ENCODE measurements at places on chromosomes 4 and X. TPM values are rescaled to one million over a fixed set of nuclear protein-coding genes. Genes with fewer than 3 reads are reported as not detected.

The SPINK2 gene
- polyA plus RNA-seq = 0.72 TPM

The IL9R gene
- 0.48 TPM for polyA plus RNA-seq

The C1QTNF7 gene
- polyA plus RNA-seq = 3.1 TPM

The RPL36A gene
- polyA plus RNA-seq = 2,501 TPM

The ZAR1 gene
- polyA plus RNA-seq = 0.03 TPM

The PNMA6E gene
- polyA plus RNA-seq = not detected

The PPEF1 gene
- polyA plus RNA-seq = 1.7 TPM

DNA sequence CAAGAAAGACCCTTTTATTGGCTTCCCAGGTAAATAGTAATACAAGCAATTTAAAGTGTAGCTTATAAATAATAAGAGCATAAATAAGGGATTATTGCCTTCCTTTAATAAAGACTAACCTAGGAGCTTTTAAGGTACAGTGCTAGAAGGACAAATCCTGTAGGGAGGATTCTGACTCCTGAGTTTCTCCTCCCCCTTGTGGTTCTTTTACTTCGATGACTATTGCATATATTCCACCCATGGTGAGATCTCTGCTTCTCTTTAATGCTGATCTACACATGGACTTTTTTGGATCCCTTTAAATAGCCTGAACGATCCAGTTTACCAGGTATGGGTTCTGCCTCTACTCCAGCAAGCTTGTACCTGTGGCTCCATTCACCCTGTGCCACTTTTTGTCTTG lies 2.5 kb downstream of the GALNT7 start:
- no peak for DNase-seq

GRCh38 chr4:7960017-7960789 lies 20.5 kb upstream of the AFAP1 start:
- DNase-seq = no peak

- no peak for DNase-seq
Observed at GRCh38 chr4:44806071-44806470, 79.7 kb upstream of the GNPDA2 start.

GRCh38 chrX:101079736-101080270 lies 1.1 kb downstream of the TMEM35A start:
- DNase-seq = no peak

DNA sequence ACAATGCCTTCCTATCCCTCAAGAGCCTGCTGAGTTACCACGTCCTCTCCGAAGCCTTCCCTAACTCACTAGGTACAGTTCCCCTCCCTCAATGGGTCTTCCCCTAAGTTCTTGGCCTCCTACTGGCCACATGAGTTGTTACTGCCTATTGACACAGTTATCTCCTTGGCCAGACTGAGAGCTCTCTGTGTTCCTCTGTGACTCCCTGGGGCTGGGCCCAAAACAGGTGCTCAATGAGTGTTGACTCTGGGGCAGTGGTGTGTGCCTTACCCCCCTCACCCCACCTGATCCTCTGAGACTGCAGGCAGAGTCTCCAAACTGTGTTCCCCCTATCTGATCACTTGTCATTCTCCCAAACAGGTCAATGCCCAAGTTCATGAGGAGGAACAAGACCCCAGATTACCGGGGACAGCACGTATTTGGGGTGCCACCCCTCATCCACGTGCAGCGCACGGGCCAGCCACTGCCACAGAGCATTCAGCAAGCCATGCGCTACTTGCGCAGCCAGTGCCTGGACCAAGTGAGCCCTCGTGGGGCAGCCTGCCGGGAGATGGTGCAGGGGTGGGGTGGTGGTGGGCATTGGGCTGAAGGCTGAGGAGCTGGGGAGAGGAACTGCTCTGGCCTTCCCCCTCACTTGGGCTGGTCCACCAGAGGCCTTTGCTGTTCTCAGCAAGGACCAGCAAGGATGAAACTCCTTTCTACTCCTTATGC lies 72.6 kb downstream of the STARD8 start:
- DNase-seq = no peak

- no peak for DNase-seq
Observed at GRCh38 chrX:107450823-107451509, 1.5 kb downstream of the FRMPD3 start.

- no peak for DNase-seq
Observed at GRCh38 chr4:133997436-133997835, 204.2 kb downstream of the PABPC4L start.

- DNase-seq = no peak
Observed at GRCh38 chr4:157819693-157820464, 352.9 kb downstream of the GASK1B start.

- no peak for DNase-seq
Observed at GRCh38 chr4:124276461-124276860, 436.1 kb downstream of the ANKRD50 start.

GRCh38 chrX:83508526-83509253 lies 600 bp downstream of the POU3F4 start:
- peak; percentile 4 for DNase-seq

- no peak for DNase-seq
Observed at GRCh38 chr4:152369203-152369901, 166.5 kb downstream of the FBXW7 start.

GRCh38 chr4:73245955-73246354 lies 12.6 kb downstream of the ANKRD17 start:
- no peak for DNase-seq

GRCh38 chrX:1564750-1565683 lies 26.4 kb upstream of the AKAP17A start:
- DNase-seq = no peak

- DNase-seq = peak; percentile 67
Observed at GRCh38 chr4:34733185-34733941, 1511.0 kb downstream of the ARAP2 start.
